MG63 (cell line): ENCODE measurements at places on chromosomes 12 and 14. TPM values are rescaled to one million over a fixed set of nuclear protein-coding genes. Genes with fewer than 3 reads are reported as not detected.
A peak's percentile ranks its signal among the peaks of the same experiment; 100 is the strongest.

Gene C3AR1
- total RNA-seq = not detected in 2 replicates

Gene RFX4
- not detected in 2 replicates for total RNA-seq

Gene SAMD15
- total RNA-seq = 0.30 TPM in 1 of 2 replicates, not detected in the other

Gene PPP1R36
- total RNA-seq = not detected in 2 replicates

Gene ACRBP
- not detected in 2 replicates for total RNA-seq

Gene TMEM121
- 7.1 and 17.0 TPM in 2 replicates for total RNA-seq

Gene KRT80
- 12.0 and 18.2 TPM in 2 replicates for total RNA-seq

Gene POC1B
- 6.9 and 11.8 TPM in 2 replicates for total RNA-seq

Gene AMDHD1
- 0.10 TPM in 1 of 2 replicates, not detected in the other for total RNA-seq

GRCh38 chr14:102693006-102693755 is 84.1 kb upstream of the TRAF3 start:
- DNase-seq = no peak

DNA sequence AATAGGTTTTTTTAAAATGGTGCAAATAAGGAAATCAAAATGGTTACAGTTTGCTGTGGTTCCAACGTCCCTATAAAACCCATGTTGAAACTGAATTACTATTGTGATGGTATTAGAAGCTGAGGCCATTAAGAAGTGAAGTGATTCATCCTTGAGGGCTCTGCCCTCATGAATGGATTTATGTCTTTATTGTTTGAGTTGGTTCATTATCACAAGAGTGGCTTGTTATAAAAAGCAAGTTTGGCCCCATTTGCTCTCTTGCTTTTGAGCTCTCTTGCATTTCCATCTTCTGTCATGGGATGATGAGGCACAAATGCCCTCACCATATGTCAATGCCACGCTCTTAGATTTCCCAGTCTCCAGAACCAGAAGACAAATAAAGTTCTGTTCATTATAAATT is 62.3 kb downstream of the PRKD1 start:
- DNase-seq = no peak

- no peak for DNase-seq
These were observed 11.4 kb downstream of the GLT1D1 start for GRCh38 chr12:128864516-128865186.

DNA sequence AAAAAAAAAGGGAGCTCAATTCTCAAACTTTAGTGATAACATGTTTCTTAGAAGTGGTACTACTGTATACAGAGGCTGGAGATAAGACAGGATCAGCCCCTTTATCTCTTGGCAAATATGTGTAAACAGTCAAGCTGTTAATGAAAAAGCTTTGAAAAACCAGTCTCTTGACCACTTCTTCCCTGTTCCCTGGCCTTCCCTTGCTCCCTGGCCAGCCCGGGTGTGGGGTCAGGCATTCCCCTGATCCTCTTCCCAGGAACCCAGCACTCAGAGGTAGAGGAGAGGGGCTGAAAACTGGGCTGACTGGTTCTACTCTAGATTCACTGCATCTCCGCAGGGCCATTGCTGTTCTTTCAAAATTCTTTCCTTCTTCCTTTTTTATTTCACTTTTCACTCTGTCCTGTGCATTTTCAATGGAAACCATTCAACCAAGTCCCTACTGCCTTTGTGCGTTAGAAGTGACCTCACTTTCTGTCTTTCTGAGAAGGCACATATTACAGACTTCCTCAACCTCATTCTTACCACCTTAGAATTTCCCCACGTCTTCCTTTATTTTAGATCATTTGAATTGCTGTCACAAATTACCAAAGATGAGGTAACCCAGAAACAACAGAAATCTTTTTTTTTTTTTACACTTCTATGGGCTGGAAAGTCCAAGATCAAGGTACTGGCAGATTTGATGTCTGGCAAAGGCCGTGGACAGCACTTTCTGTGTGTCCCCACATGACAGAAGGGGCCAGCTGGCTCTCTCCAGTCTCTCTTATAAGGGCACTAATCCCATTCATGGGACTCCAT is 5.7 kb downstream of the GNG2 start:
- no peak for DNase-seq

DNA sequence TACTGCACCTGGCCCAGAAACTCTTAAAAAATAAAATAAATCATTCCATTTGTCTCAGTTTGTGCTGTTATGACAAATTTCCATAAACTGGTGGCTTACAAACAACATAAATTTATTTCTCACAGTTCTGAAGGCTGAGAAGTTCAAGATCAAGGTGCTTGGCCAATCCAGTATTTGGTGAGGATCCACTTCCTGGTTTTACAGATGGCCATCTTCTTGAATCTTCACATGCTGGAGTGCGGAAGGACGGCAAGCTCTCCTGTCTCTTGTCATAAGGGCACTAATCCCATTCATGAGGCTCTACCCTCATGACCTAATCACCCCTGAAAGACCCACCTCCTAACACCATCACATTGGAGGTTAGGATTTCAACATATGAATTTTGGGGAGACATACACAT is 29.9 kb upstream of the MYBPC1 start:
- no peak for DNase-seq

DNA sequence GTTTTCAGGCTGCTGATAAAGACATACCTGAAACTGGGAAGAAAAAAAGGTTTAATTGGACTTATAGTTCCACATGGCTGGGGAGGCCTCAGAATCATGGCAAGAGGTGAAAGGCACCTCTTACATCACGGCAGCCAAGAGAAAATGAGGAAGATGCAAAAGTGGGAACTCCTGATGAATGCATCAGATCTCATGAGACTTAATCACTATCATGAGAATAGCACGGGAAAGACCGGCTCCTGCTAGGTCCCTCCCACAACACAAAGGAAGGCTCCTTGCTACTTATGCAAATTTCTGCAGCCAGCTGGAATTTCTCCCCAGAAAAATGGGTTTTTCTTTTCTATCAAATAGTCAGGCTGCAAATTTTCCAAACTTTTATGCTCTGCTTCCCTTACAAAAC is 174.1 kb upstream of the RMST start:
- DNase-seq = no peak

GRCh38 chr14:102591372-102591943 is 991 bp upstream of the RCOR1 start:
- DNase-seq = peak; percentile 21

DNA sequence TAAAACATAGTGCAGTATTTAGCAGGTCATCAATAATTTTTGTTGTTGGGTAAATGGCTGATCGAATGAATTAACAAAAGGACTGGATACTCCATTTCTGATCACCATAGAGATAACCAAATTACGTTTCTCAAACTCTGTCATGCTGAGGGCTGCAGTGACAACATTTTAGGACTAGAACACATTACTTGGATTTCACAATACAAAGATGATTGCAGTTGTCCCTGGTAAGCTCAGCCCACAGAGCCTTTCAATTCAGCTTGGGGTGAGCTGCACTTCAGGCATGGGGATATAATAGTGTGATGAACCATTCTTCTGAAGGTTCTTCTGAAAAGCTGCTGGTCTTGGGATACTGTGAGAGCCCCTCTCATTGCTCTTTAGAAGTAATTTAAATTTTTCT is 74.3 kb downstream of the FAR2 start:
- no peak for DNase-seq

GRCh38 chr12:113649256-113649830 is 177.7 kb upstream of the LHX5 start:
- no peak for DNase-seq

- no peak for DNase-seq
These were observed 61.2 kb downstream of the SLC38A6 start for GRCh38 chr14:61042220-61042619.

DNA sequence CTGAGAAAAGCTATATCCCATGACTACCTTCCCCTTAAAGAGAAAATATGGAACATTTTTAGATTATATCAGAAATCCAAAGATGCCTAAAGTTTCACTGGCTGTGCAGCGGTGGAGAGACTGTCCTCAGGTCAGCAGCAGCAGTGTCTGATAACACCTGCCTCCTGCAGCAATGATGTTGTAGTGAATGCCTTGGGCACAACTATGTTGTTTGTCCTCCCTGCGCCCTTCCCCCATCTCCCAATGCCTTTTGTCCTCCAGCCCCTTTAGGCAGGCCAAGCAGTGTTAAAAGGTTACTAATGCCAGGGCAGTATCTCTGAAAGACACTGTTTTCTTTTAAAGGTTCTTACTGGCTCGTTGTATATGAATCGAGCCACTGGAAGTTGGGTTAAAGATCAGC is 13.2 kb downstream of the RTRAF start:
- no peak for DNase-seq

- DNase-seq = no peak
These were observed 87.3 kb downstream of the SLC41A2 start for GRCh38 chr12:104870797-104871196.

GRCh38 chr12:104588921-104589590 is 132.3 kb downstream of the CHST11 start:
- DNase-seq = no peak

- DNase-seq = peak; percentile 65
These were observed 885.8 kb upstream of the TMEM132C start for GRCh38 chr12:127381043-127381668.

DNA sequence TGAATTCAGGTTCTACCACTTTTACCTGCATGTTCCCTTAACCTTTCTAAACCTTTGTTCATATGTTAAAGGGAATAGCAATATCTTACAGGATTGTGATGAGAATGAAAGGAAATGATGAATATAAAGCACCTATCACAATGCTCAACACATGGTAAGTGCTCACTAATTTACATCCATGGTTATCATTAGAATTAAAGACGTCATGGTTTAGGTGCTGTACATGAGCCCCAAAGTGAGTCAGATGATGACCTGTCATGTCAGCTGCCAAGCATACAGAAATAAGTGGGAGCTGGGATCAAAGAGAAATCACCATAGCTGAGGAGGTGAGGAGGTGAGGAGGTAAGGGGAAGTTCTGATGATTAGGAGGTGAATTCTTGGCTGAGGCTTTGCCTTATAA is 135.9 kb upstream of the ATP2B1 start:
- DNase-seq = no peak

DNA sequence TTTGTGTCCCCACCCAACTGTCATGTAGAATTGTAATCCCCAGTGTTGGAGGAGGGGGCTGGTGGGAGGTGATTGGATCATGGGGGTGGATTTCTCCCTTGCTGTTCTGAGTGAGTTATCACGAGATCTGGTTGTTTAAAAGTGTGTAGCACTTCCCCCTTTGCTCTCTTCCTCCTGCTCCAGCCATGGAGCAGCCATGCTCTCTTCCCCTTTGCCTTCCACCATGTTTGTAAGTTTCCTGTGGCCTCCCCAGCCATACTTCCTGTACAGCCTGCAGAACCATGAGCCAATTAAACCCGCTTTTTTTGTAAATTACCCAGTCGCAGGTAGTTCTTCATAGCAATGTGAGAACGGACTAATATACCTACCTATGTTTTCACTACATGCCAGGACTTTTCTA is 2.6 kb upstream of the POC1B start:
- no peak for DNase-seq

DNA sequence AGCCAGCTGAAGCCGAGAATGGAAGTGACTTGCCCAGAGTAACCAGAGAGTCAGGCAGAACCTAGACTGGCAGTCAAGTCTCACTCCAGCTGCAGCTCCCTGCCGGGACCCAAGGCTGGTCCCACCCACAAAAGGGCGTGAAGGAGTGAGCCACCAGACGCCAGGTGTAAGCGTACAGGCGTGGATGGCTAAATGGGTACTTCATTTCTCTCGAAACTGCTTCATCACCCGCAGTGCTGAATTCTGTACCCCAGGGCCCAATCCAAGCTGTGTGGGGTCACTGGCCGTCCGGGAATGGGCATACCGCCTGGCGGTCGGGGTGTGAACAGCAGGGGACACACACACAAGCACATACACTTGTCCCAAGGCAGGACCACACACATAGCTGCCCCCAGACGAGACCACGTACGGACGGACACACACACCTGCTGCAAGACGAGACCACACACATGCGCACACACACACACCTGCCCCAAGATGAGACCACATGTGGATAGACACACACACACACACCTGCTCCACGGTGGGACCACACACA is 34.8 kb downstream of the DEGS2 start:
- no peak for DNase-seq

DNA sequence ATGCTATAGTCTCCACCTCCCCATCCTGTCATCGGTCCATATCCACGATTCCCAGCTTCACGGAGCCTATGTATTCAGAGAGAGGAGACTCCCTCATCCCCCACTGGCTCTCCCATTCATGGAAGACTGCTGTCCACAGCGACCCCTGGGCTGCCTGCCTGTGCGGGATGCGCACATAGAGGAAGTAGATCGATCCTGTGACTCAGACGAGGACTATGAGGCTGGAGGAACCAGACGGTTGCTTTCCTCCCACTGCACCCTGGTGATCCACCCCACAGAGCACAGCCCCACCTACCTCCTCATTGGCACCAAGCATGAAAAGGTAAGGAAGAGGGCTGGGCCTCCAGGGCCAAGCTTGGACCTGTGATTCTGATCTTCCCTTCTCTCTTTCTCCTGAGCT is 24.4 kb downstream of the PIGH start:
- no peak for DNase-seq

GRCh38 chr14:64580467-64580866 is 30.7 kb downstream of the PPP1R36 start:
- no peak for DNase-seq

DNA sequence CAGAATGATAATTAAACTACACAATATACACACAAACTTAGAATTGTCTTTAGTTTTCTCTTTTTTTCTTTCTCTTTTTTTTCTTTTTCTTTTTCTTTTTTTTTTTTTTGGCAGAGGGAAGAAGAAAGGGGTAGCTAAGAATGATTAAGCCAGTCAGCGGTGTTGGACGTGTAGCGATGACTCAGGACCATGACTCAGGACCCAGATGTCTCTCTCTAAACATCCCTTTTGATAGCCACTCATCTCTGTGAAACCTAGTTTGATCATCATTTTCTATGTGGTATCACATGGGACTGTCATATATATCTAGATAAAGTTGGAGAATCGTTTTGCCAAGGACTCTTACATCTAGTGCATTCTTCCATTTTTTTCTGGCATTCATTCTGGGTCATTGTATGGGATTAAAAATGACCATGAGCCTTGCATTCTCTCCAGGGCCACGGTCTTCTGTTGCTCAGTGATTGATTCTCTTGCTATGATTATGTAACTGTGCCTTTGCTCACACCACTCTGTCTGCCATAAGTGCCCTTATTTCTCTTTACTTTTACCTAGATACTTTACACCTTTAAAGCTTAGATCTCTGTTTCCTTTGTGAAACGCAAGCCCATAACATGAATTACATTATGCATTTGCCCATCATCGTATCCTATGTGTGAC is 26.6 kb upstream of the NRXN3 start:
- peak; percentile 65 for DNase-seq

- DNase-seq = no peak
These were observed 33.4 kb downstream of the PNMA1 start for GRCh38 chr14:73680821-73681220.

DNA sequence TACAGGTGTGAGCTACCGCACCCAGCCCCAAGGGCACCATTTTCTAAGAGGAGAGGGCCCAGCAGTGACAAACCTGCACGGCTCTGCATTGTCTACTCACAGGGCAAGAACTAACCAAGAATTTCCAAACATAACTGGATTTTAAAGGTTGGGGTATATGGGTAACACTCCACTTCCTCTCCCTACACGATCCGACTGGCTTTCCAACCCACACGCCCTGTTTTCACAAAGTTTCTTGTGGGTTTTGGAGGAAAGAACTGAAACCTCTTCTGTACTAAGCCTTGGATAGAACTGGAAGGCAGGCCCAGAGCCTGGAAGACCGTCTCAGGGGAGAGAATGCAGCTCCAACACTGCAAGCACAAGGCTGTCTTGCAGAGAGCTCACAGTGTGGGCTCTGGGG is 24.9 kb downstream of the SNRNP35 start:
- no peak for DNase-seq
